Large intestine (tissue), 12 donors: ENCODE measurements at places on chromosomes 1 and 21. TPM values are rescaled to one million over a fixed set of nuclear protein-coding genes. Genes with fewer than 3 reads are reported as not detected.
A peak's percentile ranks its signal among the peaks of the same experiment; 100 is the strongest.

C1orf87 gene
- not detected for polyA plus RNA-seq

DNA sequence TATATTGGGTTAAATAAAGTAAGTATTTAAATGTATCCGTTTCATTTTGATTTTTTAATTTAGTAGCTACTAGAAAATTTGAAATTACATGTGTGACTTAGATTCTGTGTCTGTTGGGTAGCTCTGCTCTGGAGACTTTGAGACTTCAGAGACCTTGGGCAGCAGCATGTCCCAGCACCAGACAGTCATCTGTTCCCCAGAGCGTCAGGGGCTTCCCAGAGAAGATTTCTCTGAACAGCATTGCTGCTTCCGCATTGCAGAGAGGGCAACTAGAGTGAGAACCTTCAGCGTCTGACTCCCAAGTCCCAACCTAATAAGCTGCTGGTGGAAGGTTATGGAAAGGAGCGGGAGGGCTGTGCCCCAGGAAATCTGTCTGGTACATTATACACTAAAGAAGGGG lies 6.6 kb downstream of the LINGO4 start:
- no peak for DNase-seq

- DNase-seq, result no peak
Observed at GRCh38 chr1:218413179-218413578, 68.0 kb downstream of the TGFB2 start.

- DNase-seq, result no peak
Observed at GRCh38 chr1:203148127-203148526, 20.6 kb downstream of the ADORA1 start.

DNA sequence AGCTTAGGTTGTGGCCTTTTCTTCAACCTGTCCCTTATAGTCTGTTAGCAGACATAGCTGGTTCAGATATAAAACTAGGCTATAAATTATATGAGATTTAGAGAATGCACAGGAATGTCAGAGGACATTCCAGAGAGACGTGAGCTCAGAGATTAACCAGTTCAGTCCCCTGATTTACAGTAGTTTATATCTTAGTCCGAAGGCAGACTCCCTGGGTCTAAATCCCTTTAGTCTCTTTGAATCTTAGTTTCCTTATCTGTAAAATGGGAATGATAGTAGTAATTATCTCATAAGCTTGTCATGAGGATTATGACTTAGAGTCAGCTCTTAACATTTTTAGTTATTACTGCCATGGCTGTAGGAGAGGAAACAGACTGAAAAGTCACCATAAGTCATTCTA lies 45.5 kb upstream of the PLXNA2 start:
- no peak for DNase-seq

- no peak for DNase-seq
Observed at GRCh38 chr1:182995894-182996293, 27.3 kb upstream of the LAMC1 start.

GRCh38 chr1:49627781-49628180 lies 396.0 kb downstream of the AGBL4 start:
- DNase-seq, result no peak

KIF2C gene
- 10.9 TPM for polyA plus RNA-seq

DNA sequence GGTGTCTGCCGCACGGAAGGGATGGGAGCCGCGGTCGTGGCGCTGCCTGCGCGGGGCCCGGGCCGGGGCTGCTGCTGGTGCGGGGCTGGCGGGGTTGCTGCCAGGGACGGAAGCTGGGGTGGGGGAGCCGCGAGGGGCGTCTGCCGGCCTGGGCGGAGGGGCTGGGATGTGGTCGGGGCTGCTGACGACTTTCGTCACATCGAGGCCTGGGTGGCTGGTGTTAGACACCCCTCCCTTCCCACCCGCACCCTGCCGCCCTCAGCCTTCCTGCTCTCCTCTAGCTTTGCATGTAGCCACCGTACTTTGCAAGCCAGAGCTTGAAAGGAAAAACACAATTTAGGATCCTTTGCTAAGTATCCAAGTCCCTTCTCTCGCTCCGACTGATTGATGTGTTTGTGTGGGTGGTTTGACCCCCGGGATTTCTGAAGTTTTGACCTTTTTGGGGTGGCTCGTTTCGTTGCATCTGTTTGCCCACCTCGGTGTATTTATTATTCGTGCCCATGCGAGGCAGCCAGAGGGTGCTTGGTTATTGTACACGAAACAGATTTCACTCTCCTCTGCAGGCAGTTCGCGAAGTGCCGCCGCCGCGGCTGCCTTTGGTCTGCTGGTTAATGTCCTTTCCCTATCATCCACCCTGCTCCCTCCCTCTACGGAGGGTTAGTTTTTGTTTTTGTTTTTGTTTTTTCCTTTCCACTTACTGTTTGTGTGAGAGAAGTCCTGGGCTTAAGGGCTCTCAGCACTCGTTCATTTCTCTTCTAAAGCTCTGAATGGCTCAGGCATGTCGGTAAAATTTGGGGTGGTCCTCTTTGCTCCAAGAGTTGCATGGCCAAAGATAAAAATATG lies 868 bp downstream of the C1orf21 start:
- peak; percentile 61 for DNase-seq

DNA sequence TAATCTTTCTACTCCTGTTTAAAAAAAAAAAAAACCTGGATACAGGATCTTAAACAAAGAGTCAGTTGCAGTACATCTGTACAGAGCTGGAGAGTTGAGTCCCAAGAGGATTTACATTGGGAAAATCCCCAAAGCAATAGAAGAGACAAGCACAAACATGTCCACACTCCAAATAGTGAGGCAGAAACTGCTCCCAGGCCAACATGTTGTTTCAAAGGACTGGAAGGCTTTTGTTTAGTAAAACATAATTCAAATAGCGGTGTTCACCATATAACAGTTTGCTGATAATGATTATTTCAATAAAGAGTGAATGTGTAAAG lies 425.4 kb downstream of the ADGRL2 start:
- DNase-seq, result no peak

WNT3A gene
- not detected for polyA plus RNA-seq

GRCh38 chr1:193179094-193179493 lies 7.3 kb downstream of the B3GALT2 start:
- DNase-seq, result no peak

- no peak for DNase-seq
Observed at GRCh38 chr1:217484871-217485270, 146.0 kb downstream of the GPATCH2 start.

GRCh38 chr1:6260433-6260934 lies 414 bp downstream of the GPR153 start:
- peak; percentile 62 for DNase-seq

- DNase-seq, result no peak
Observed at GRCh38 chr1:3692598-3692997, 40.3 kb downstream of the TP73 start.

GRCh38 chr1:219090607-219091006 lies 83.1 kb upstream of the LYPLAL1 start:
- DNase-seq, result no peak

DNA sequence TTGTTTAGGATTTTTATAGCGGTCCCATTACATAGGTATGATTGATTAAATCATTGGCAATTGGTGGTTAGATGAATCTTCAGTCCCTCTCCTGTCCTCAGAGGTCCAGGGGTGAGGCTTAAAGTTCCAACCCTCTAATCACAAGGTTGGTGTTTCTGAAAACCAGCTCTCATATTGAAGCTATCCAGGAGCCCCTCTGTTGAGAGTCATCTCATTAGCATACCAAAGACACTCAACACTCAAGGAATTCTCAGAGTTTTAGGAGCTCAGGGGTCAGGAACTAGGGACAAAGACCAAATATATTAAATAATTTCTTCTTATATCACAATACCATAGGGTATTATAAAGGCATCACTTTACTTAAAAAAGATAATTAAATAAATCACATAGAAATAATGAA lies 23.3 kb downstream of the FCRL2 start:
- DNase-seq, result no peak

CHIT1 gene
- 0.18 TPM for polyA plus RNA-seq

GRCh38 chr1:195195423-195196057 lies 1412.7 kb downstream of the KCNT2 start:
- DNase-seq, result no peak

TCHH gene
- 0.22 TPM for polyA plus RNA-seq

GRCh38 chr1:206703661-206704060 lies 19.0 kb downstream of the MAPKAPK2 start:
- DNase-seq, result no peak

AQP10 gene
- polyA plus RNA-seq, result 11.1 TPM

IPO9 gene
- 29.5 TPM for polyA plus RNA-seq

DNA sequence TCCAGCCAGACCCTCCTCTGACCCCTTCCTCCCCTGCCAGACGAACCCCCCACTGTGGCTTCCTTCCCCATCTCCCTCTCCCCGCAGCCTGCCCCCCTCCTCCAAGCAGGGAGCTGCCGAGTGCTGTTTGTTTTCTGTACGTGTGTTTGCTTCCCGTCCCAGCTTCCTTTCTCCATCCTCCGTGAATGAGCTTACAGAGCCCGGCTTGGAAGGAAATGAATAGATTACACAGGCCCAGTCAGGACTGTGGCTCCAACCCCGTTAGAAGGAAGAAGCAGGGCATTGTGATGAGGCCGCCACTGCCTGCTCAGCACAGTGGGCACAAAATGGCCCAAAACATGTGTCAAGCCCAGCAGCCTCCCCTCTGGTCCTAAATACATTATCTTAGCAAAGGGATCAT lies 123.2 kb downstream of the IGSF21 start:
- DNase-seq, result no peak

GRCh38 chr1:77824694-77825093 lies 45.2 kb downstream of the MIGA1 start:
- DNase-seq, result no peak

ZMYM4 gene
- polyA plus RNA-seq, result 33.4 TPM

DNA sequence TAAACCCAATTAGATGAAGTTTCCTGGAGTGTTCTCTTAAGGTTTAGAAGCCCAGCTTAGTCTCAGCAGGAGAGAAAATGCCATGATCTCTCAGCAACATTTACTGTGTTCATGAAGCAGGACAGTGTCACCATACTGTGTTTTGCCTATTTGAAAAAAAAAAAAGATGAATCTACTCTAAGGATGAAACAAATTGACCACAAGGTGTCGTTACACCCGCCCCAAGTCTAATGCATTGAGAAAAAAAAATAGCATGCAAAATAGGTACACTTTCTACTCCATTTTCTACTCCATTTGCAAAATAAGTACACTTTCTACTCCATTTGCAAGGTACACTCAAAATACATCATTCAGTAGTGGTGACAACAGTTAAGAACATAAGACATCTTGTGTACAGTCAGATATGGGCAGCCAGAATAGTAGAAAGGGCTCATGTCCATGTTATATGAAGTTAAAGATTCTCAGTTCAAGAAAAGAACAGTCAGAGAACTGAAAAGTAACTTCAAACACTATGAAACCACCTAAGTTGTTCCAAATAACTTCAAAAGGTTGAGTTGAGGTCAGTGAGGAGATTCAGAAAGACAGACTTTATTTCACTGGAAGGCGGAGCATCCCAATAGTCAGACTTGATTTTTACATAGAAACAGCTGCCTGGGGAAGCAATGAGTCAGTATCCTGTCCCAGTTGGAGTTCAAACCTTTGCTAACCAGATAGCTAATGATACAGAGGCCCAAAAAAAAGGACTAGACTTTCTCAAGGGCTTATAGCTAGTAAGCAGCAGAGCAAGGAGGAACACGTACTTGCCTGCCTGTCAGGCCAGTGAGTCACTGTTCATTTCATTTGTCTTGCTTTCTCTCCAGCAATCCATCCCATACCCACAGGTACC lies 13.3 kb downstream of the PLPPR5 start:
- DNase-seq, result no peak

DNA sequence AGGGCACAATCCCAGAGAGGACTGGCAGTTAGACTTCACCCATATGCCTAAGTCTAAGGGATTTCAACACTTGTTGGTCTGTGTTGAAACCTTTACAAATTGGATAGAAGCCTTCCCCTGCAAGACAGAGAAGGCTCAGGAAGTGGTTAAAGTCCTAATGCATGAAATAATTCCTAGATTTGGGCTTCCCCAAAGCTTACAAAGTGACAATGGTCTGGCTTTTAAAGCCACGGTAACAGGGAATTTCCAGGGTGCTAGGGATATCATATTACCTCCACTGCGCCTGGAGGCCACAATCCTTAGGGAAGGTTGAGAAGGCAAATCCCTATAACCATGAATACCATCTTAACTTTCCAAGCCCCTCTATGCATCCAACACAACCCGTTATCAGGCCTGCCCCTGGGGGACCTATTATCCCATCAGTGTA lies 3.3 kb upstream of the FMO4 start:
- DNase-seq, result no peak

GRCh38 chr1:4117196-4117595 lies 217.1 kb upstream of the C1orf174 start:
- DNase-seq, result no peak

DNA sequence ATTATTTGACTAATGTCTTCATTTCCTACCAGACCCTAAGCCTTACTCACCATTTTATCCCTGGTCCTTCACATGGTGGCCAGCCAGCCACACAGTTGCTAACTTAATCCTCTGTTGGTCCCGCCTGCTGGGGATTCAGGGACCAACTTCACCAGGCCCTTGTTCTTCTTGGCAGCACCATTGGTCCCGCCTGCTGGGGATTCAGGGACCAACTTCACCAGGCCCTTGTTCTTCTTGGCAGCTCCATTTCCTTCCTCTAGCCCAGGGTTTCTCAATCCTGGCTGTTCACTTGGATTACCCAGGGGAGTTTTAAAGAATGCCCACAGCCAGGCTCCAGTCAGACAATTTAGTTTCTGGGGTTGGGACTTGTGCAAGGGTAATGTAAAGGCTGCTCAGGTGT lies 233.1 kb upstream of the CSF3R start:
- DNase-seq, result no peak

C1orf50 gene
- polyA plus RNA-seq, result 8.4 TPM

KANK4 gene
- 4.1 TPM for polyA plus RNA-seq

DNA sequence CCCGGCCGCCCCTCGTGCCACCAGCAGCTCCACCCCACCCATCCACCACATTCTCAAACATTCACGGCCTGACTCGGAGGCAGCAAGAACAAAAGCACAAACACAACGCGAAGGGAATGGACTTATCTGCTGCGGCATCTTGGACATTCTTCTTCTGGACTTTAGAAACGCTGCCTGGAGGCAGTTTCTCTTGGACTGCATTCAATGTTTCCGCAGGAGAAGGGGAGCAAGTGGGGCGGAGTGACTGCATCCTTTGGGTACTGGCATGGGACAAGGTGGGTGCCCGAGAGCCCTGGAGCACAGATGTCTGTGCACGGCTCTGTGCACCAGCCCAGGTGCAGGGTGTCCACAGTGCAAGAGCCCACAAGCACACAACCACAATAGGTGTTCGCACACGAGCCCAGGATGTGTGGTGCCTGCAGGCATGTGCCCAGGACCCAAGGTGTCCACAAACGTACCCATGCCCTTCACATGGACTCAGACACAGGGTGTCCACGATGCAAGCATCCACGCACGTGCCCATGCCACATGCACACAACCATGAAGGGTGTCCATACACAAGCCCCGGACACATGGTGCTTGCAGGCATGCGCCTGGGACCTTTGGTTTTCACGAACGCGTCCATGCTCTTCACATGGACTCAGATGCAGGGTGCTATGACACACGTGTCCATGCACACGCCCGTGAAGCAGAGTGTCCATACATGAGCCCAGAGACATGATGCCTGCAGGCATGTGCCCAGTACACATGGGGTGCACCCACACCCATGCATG lies 53.6 kb downstream of the WNT9A start:
- DNase-seq, result no peak
